ENCODE measurements at places on chromosomes 13 and 19.

DNA sequence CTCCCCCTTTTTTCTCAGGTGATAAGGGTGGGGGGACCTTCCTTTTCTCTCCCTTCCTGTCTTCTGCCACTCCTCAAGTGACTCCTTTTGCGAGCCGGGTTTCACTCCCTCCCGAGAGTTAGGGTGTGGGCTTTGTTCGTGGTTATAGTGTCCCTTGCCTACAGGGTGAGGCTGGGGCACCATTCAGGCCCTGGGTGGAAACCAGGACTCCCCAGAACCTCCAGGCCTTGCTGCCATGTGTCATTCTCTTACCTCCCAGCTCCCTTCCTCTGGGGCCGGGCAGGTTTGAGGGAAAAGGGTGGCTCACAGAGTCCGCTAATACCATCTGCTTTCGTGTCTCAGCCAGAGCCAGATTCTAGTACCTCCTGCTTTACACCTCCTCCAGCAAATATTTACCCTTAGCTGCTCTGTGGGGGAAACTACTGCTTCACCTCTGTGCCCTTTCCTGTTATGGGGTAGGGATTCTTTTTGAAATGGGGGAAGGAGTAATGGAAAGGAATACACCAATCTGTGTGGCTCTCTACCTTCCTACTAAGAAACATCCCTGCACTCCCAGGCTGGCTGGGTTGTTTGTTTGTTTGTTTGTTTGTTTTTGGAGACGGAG is 2.8 kb downstream of the ACTN4 start:
- DNase-seq, result no peak

DNA sequence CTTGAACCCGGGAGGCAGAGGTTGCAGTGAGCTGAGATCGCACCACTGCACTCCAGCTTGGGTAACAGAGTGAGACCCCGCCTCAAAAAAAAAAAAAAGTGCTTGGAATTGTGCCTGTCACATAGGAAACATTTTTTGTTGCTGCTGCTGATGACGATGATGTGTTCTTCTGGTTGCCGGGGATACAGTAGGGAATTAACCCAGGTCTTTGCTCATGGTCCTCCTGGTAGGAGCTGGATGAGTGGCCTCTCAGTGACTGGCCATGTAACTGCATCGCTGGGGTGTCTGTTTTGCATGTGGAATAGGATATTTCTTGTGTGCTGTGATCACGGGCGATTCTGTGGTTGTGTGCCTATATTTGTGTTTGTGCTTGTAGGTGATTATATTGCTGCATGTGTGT is 4.7 kb upstream of the CNFN start:
- no peak for DNase-seq

DNA sequence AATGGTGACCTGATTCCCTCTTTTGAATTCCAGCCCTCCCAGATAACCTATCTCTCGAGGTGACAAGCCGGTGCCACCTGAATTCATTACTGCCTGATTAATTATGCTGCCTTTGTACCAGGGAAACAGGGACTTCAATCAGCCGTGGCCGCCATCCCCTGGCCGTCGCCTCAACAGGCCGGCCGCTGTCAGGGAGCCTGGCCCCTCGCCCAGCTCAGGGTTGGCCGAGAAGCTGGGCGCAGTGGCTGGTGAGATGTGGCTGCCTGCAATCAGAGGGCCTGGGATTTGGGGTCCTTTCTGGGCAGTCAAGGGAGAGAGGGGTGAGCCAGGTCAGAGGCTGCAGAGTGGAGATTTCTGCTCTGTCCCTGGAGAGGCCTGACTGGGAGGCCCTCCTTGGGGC is 91.2 kb downstream of the KCTD15 start:
- DNase-seq, result peak; percentile 11

- DNase-seq, result no peak
Observed at GRCh38 chr19:13195678-13196077, 45.5 kb downstream of the IER2 start.

GRCh38 chr19:11887234-11887610 is 360 bp upstream of the ZNF69 start:
- DNase-seq, result no peak

GRCh38 chr19:33641261-33641660 is 19.5 kb downstream of the CHST8 start:
- DNase-seq, result no peak

DNA sequence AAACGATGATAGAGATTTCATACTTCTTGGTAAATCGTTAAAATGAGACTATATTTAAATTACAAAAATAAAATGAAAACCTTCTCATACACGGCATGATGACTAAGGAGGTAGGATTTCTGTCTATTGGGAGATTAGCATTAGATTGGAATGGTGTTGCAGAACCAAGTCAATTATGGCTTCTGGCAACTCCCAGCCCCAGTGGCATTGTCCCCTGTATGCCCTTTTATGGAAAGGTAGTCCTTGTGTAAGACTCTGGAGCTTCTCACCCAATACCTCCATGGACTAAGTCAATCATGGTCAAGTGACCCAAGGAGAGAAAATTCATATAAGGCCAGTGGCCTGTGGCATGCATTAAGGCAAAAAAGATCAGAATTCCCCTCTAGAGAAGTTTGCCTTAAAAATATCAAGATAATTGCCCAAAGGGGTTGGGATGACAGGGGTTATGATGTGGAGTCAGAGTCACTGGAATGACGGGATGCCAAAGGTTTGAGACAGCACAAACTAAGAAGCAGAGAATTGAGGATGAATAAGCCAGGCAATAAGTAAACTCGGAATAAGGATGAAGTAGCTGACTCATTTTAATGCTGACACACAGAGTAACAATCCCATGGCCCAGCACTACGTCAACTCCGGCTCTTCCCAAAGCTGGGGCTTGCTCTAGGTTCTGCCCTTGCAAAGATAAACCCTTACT is 57.8 kb upstream of the POSTN start:
- no peak for DNase-seq

DNA sequence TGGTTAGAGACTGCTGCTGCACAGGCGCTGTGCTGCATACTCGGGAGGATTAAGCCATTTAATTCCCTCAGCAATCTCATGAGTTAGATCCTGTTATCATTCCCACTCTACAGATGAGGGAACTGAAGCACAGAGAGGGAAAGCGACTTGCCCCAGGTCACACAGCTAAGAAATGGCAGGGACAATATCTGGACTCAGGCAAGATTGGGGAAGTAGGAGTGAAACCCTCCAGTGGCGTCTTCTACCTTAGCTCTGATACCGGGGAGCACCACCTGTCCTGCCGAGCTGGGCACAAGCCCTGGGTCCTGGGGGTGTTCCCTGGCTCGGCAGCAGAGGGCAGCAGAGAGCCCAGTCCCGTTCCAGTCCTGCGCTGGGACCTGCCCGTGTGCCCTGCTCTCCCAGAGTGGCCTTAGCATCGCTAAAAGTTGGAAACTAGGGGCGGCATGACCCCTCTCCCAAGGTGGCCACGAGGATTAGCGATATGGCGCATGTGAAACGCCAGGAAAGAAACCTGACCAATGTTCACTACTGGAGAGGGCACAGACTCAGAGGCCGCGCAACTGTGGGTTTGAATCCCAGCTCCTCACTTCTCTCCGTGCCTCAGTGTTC is 20.5 kb downstream of the CYTH2 start:
- DNase-seq, result peak; percentile 74

- no peak for DNase-seq
Observed at GRCh38 chr13:33793726-33794125, 24.2 kb upstream of the RFC3 start.

GRCh38 chr13:39956036-39956435 is 300.6 kb downstream of the COG6 start:
- DNase-seq, result no peak

GRCh38 chr13:110571896-110572777 is 10.6 kb upstream of the RAB20 start:
- no peak for DNase-seq

DNA sequence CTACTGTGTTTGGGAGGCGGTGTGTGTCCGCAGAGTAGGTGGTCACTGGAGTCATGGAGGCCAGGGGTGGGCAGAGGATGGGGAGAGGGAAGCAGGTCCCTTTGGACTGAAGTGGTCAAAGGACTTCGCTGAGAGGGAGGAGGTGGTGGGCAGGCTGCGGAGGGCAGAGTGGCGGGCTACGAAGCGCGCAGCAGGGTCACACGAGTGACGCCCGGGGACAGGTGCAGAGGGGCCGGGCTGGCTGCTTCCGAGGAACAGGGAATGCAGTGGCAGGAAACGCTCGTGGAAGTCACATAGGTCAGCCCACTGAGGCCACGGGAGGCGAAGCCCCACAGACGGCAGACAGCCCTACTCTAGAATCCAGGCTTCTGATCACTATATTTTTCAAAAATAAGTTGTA is 111.5 kb downstream of the URI1 start:
- no peak for DNase-seq

DNA sequence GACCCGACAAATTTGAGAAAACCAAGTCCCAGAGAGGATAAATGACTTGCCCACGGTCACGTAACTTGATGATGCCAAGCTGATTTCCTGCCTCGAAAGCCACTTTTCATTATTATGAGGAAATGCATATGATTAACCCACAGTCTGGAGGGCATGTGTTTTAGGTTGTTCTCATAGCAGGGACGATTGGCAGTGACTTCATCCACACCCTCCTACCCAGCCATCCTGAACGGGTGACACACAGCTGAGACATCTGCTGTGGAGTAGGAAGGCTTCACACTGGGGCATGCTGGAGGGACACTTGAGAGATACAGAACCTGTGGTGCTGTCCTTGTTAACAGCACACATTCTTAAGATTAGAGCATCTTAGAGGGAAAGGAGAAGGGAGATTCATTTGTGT is 65.4 kb upstream of the WDFY2 start:
- DNase-seq, result peak; percentile 10

- DNase-seq, result no peak
Observed at GRCh38 chr13:40247845-40248244, 418.6 kb downstream of the FOXO1 start.

DNA sequence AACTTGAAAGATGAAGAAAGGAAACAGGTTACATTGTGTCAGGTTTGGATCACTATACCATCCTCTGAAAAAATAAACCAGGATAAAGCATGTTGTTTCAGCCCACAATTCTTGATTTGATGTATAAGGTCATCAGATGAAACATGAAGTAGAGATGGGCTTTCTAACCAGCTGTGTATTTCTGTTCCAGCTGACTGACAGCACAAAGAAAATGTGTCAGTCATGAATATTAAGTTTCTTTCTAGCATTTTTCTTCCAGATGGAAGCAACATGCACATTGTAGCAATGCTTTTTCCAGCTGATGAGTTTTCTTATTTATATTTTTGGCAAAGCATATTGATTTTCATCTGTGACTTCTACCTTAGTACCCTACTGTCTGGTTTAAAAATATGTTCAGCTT is 199.6 kb downstream of the OXGR1 start:
- no peak for DNase-seq

DNA sequence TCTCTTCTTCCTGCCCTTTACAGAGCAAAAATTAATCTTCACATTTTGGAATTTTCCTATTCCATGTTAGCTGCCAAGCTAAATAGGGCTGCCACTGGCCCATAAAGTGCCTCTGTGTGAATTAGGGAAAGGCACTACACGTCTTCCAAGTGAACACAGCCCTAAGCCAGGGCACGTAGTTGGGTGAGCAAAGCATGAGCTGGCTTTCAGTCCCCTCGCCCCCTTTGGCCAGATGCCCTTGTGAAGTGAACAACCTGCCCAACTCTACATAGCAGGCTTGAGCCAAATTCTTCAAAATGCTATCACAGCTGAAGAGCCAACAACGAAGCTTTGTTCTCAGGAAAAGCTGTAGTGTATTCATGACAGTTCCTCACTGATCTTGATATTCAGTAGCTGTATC is 213.1 kb downstream of the OXGR1 start:
- DNase-seq, result peak; percentile 16

- no peak for DNase-seq
Observed at GRCh38 chr13:50950849-50951248, 41.3 kb downstream of the RNASEH2B start.

GRCh38 chr19:36215276-36216123 is 594 bp downstream of the ZNF146 start:
- DNase-seq, result no peak

DNA sequence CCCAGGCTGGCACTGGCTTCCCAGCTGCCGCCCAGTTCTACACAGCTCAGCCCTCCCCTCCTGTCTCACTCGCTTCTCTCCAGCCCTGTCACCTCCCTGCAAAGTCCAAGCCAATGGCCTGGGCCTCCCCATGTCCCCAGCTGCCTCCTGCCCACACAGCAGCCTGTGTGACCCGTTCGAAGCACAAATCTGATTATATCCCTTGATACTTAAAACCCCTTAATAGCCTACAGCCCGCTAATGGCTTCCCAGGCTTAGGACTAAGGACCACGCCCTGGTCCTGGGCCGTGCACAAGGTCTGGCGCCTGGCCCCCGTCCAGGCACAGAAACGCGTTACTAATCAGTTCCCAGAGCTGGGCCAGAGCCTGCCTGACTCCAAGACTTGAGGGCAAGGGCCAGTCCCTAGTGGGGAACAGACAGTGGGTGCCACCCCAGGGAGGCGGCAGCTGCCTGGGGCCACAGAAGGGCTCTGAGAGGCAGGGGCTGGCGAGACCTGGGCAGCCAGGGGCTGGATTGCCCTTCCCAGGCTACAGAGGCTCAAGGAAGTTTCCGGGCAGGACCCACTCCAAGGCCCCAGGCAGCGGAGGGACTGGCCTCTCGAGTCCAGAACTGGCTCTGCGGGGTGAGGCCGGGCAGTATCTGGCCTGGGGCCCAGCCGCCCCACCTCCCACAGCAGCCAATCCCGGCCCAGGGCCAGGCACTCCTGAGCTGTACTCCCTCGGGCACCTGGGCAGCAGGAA is 10.4 kb downstream of the XAB2 start:
- DNase-seq, result no peak

DNA sequence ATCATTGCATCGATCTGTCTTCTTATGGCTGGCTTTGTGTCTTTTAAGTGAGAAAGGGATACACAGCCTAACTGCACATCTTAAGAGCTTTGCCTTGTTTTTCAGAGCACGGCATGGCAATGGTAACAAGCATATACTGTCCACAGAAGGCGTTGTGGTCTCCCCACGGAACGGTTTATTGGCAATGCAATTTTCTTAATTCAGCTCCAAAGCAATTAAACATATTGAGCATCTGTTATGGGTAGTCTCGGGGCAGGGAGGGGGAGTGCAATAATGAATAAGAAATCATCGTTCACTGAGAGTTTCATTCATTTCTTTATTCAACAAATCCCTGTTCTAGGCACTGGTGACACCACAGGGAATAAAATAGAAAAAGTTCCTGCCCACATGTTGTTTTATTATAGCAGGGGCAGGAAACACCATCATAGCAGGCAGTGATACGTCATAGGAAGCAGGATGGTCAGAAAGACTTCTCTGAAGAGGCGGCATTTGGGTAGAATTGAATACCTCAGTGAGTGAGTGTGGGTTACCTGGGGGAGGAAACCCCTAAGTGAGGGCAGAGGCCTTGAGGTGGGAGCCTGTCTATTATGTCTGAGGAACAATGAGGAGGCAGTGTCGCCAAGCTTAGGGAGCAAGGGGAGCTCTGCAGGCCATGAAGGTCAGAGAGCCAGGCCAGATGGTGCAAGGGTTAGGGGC is 185.7 kb upstream of the KL start:
- no peak for DNase-seq

DNA sequence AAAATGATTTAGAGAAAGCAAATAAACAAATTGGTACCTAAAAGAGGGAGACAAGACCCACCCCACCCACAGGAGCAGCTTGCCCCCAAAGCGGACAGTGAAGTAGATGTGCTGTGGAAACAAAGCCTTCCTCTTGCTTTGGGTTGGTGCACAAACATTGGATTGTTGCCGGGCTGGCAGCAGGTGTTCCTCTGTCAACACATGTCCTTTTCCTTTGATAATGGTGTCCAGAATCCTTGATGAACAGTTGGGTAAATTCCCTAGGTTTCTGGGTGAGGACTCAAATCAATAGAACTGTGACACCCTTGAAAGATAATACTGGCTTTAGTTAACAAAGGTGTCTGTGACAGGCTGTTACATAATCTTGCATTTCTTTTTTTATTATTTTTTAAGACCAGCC is 311.8 kb downstream of the SPRY2 start:
- DNase-seq, result peak; percentile 88

- DNase-seq, result peak; percentile 86
Observed at GRCh38 chr19:49727217-49728030, 35.7 kb downstream of the TSKS start.
